ENCODE measurements at places on chromosomes 3 and 15. TPM values are rescaled to one million over a fixed set of nuclear protein-coding genes. Genes with fewer than 3 reads are reported as not detected.

Gene CPLX3
- 1.6 TPM for total RNA-seq

Gene LHFPL4
- 47.6 TPM for total RNA-seq

Gene ACTRT3
- total RNA-seq: 2.8 TPM

Gene CLRN1
- not detected for total RNA-seq

Gene TRH
- total RNA-seq: 1.6 TPM

Gene VILL
- total RNA-seq: 17.5 TPM

Gene GATM
- total RNA-seq: 128 TPM

Gene GPR149
- 1.9 TPM for total RNA-seq

Gene GRAMD1C
- total RNA-seq: 13.1 TPM

Gene TEX9
- 28.2 TPM for total RNA-seq

Gene NECTIN3
- 119 TPM for total RNA-seq

Gene HTR3E
- total RNA-seq: not detected

Gene ITIH4
- 17.8 TPM for total RNA-seq

Gene GABRB3
- total RNA-seq: 135 TPM

Gene GOLGA8R
- total RNA-seq: 1.6 TPM

Gene GP5
- not detected for total RNA-seq

Gene TM4SF4
- total RNA-seq: not detected

Gene RTP4
- total RNA-seq: not detected

Gene SUMF1
- 44.1 TPM for total RNA-seq

Gene FETUB
- not detected for total RNA-seq

Gene STARD9
- 35.1 TPM for total RNA-seq
